Upper lobe of right lung (tissue), 1 donor: ENCODE measurements at places on chromosomes 1 and 21. TPM values are rescaled to one million over a fixed set of nuclear protein-coding genes. Genes with fewer than 3 reads are reported as not detected.

DNA sequence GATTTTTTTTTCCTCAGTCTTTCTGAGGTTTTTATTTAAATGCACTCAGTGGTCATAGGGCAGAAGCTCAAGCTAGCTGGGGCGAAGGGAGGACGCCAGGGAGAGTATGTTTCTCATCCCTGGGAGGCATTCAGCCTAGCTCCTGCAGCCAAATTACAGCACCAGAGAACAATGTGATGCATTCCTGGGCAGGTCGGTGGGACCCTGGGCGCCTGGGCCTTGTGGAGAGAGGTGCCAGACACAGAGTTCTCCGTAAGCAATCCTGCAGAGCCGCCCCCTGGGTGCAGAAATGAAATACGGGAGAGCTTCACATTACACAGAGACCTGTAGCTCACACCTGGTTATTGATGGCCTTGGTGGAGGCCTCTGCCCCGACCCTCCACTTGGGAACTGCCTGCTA is 15.5 kb downstream of the WNT2B start:
- DNase-seq = no peak

DNA sequence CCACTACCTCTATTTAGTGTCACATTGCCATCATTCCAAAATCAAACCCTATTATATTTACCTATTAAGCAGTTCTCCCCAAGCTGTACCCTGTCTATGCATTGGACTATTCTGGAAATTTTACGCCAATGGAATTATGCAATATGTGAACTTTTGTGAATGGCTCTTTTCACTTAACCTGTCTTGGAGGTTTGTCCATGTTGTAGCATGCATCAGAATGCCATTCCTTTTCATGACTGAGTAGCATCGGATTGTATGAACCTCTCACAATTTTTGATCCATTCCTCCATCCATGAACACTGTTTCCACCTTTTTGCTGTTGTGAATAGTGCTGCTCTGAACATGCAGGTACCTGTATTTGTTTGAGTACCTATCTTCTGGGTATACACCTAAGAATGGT is 33.7 kb downstream of the FAM163A start:
- DNase-seq = no peak

DNA sequence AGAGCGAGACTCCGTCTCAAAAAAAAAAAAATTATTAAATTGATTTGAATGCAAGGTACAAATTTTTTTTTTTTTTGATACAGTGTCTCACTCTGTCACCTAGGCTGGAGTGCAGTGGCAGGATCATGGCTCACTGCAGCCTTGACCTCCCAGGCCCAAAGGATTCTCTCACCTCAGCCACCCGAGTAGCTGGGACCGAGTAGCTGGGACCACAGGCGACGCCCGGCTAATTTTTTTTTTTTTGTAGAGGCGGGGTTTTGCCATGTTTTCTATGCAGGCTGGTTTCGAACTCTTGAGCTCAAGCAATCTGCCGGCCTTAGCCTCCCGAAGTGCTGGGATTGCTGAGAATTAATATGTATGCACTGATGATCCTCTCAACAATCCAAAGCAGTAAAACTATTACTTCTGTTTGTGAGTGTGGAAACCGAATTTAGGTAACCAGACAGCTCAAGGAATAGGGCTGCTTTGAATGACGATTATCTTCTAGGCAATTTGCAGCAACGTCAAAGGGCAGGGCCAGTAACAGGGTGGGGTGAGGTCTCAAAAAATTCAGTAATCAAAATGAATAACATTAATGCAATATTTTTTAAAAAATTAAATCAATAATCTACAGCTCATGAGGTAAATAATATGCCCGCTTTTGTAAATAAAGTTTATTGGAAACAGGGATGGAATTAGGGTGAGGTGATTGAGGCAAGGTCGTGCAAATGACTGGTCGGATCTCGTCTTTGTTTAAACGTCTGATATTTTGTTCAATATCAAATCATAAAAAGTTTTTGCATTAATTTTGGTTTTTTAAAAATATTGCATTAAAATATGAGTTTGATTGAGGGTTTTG is 1.2 kb downstream of the CLSPN start:
- DNase-seq = no peak

DNA sequence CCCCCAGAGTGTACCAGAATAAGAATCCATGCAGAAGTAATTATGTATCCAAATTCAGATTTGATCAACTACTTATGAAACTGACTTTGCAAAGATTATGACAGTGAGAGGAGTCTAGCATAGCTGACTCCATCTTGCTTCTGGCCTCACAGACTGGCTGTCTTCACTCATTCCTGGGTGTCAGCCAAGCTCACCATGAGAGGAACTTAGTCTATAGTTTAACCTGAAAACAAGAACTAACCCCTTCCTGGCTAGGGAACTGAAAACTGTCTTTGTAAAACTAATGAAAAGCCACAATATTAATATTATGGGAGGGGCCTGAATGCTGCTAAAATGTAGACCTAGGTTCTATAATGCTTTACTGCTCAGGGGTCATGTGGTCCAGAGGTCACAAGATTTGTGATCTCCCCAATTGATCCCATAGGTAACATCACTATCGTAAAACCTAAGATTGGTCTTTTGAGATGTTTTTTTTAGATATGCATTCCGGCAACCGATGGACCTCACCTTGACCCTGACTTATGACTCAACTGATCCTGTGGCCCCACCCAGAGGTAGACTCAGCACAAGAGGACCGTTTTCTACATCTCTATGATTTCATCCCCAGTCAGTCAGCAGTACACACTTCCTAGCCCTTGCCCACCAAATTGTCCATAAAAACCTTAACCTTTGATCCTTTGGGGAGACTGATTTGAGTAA is 55.2 kb downstream of the ATP1B1 start:
- DNase-seq = no peak

GRCh38 chr1:147673816-147674215 is 3.5 kb upstream of the ACP6 start:
- no peak for DNase-seq

GRCh38 chr1:10502206-10502605 is 27.5 kb downstream of the PEX14 start:
- no peak for DNase-seq

Gene ZNF593OS
- not detected for total RNA-seq

Gene IL6R
- 60.2 TPM for total RNA-seq

- DNase-seq = no peak
Observed at GRCh38 chr1:38129473-38129872, 82.9 kb upstream of the POU3F1 start.

Gene OLIG1
- total RNA-seq = 1.6 TPM

GRCh38 chr1:40315795-40316594 is 1.1 kb downstream of the COL9A2 start:
- no peak for DNase-seq

GRCh38 chr21:33036430-33037162 is 10.9 kb downstream of the OLIG2 start:
- DNase-seq = no peak

GRCh38 chr1:24899581-24900485 is 30.2 kb downstream of the RUNX3 start:
- DNase-seq = no peak

DNA sequence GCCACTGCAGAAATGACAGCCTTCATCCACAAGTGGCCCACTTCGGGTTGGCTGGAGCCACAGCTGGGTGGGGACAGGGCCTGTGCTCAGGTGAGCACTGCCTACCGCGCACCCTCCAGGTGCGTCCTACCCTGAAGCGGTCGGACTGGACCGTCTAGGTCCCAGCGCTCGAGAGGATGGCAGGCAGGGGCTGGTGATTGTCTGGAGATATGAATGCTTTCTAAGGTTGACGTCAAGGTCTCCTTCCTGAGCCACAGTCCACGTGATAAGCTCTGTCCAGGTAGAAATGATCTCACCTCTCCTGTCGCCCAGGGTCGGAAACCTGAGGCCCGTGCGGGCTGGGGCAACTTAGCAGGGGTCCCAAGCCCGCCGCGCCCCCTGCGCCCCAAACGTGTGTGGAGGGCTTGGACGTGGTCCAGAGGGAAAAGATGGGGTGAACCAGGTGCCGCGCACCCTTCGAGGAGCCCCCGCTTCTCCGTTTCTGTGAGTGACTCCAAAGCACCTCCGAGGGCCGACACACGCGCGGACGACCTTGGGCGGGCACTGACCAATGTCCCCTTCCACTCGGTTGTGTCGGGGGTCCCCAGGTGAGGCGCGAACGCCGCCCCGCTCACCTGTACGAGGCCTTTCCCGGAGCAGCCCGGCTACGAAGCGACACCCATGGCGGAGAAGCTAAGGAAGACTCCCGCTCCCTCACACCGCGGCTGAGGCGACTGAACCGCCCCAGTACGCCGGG is 853 bp upstream of the DOP1B start:
- DNase-seq = peak; percentile 90

GRCh38 chr1:6491480-6491962 is at the start of gene PLEKHG5:
TSS of gene PLEKHG5 (minus strand) at chr1:6491667. CDS start at chr1:6477571, 14,096 bp downstream.
- DNase-seq = no peak

DNA sequence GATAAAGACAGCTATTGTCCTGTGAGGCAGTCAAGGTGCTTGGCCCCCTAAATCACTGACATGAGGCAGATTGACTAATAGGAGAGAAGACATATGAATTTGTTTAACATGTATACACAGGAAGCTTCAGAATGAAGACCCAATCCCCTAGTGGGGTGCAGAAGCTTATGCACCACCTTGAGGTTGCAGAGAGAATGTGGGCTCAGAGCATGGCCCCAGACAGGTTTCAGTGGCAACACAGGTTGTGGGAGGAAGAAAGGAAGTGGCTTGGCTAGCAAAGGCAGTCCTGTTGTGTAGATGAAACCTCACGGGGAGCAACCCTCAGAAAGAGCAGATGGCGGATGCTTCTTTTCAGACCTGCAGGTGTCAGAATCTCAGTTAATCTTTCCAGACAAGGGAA is 37.0 kb upstream of the PARP1 start:
- DNase-seq = no peak

Gene ZFP69B
- total RNA-seq = 1.3 TPM

DNA sequence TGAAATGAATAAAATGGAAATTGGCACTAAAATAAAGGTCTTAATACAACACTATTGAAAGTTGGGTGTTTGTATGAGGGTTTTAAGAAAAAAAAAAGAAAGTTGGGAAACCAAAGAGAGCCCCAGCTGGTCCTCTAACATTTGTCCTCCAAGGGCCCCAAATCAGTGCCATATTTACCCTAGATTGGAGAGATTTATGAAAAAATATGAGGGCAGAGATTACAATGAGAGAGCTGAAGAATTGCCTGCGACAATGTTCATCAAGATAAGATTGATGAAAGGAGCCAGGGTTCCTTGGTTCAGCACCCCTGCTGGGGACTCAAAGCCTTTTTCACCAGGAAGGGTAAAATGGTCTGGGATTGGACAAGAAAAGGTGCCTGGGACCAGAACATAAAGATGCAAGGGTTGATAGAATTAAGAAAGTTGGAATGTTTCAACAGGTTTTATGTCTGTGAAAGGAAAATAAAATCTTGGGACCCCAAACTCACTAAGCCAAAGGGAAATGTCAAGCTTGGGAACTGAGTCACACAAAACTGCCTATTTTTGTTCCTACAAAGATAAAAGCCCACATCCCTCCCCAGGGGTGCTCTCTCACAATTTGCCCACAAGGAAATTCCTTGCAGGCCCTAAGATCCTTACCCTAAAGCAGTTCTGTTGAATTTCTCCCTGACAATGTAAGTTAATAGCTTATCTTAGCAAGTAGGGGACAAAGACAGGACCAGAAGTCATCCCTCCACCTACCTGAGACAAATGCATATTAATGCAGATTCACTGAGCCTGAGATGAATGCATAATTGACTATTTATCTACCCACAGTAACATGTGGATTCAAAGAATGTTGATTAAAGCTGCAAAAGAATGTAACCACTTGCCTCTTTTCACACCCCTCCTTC is 26.8 kb downstream of the CBR1 start:
- DNase-seq = no peak

DNA sequence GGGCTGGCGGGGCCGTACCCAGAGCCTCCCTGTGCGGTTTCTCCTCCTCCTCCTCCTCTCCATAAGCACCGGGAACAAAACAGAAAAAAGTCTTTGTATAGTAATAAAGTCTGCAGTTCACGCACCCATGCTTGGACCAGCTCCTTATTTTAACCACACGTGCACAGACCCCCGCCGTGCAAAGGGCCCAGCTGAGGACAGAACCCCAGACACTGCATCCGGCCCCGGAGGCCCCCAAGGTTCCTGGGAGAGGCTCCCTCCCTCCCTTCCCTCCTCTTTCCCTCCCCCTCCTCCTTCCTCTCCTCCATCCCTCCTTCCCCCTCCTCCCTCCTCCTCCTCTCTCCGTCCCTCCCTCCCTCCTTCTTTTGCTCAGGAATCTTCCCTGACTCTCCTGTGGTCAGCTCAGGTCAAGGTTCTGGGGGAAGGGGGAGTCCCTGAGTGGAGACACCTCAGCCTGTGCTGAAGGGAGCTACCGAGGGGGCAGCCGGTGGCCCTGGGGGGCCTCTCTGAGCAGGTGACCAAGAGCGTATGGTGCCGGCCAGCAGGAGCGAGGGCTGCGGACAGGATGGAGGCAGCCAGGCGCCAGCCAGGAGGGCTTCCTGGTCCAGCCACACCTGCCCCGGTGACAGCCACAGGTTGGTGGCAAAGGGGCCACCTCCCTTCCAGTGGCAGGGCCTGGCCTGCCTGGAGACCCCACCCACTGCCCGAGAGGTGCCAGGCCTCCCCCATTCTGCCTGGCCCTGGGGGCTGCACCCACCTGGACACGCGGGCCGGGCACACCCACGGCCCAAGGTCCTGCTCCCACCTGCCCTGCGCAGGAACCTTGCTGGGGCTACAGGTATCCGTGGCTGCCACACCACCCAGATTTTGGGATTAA is 3.2 kb upstream of the TTLL10 start:
- no peak for DNase-seq

DNA sequence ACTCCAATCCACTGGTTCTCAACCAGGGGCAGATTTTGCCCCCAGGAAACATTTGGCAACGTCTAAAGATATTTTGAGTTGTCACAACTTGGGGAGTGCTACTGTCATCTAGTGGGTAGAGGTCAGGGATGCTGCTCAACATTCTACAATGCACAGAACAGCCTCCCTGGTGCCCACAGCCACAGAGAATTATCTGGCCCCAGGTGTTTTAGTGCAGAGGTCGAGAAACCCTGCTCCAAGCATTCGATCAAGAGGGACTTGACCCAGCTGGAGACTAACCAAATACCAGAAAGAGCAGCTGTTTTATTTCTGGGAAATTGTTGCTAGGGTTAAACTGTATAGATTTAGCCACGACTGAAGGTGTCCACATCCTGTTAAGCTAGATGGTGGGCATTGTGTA is 19.2 kb downstream of the CD247 start:
- no peak for DNase-seq

DNA sequence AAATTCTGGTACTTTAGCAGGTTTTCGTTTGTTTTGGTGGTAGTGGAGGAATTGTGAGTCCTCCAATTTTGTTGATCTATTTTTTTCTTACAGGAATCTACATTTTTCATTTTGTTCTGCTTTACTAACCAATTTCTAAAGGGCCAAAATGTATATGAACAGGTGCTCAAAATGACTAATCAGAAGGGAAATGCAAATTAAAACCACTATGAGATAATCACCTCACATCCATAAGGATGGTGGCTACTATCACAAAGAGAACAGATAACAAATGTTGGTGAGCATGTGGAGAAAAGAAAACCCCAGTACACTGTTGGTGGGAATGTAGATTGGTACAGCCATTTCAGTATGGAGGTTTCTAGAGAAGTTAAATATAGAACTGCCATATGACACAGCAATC is 134.2 kb downstream of the LMO4 start:
- no peak for DNase-seq

- no peak for DNase-seq
Observed at GRCh38 chr1:183590244-183591191, at the start of gene NCF2. TSS of gene NCF2 (minus strand) at chr1:183590459. CDS start at chr1:183590329, 130 bp downstream.

- no peak for DNase-seq
Observed at GRCh38 chr1:143660354-143660941, 311.3 kb downstream of the FAM72C start.

- DNase-seq = no peak
Observed at GRCh38 chr1:155049651-155050559, 1.2 kb upstream of the ADAM15 start.
